Right lung (tissue), 10 donors: ENCODE measurements at places on chromosomes 12 and 14. TPM values are rescaled to one million over a fixed set of nuclear protein-coding genes. Genes with fewer than 3 reads are reported as not detected.

GRCh38 chr12:75212072-75212471 is 2.4 kb upstream of the KCNC2 start:
- DNase-seq = no peak

- no peak for DNase-seq
Measured at GRCh38 chr12:29655861-29656260, 127.9 kb downstream of the TMTC1 start.

GRCh38 chr14:71267691-71268090 is 360.4 kb downstream of the PCNX1 start:
- no peak for DNase-seq

GRCh38 chr14:101257551-101257950 is 303.7 kb upstream of the DIO3 start:
- DNase-seq = no peak

- no peak for DNase-seq
Measured at GRCh38 chr12:107495604-107496003, 190.0 kb upstream of the PWP1 start.

GRCh38 chr14:43981135-43981768 is 525.8 kb downstream of the FSCB start:
- DNase-seq = no peak

GRCh38 chr12:110661337-110661972 is 27.5 kb downstream of the HVCN1 start:
- no peak for DNase-seq

DNA sequence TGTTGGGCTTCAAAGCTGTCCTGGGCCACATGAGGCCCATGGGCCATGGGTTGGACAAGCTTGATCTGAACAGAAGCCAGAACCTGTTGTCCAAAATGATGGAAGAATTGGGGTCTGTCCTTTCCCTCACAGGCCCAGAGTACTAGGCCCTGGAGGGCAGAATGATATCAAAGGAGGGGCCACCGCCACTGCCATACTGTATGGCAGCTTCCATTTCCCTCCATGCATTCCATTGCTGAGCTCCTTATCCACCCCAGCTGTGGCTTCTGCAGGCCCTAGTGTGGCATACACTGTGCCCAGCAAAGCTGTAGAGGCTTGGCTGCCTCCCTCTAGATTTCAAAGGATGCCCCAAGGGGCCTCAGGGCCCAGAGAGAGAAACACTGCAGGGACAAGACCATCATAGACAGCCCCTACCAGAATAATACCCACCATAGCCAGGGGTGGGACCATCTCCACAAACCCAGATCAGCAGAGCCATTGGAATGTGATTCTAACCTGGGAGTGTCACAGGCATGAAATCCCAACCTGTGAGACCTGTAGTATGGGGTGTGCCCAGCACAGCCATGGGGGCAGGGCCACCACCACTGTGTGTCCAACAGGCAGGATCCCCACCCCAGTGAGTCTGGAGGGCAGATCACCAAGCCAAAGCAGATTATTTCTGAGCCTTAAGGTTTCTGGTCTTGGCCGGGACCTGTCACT is 61.4 kb upstream of the BEGAIN start:
- no peak for DNase-seq

DNA sequence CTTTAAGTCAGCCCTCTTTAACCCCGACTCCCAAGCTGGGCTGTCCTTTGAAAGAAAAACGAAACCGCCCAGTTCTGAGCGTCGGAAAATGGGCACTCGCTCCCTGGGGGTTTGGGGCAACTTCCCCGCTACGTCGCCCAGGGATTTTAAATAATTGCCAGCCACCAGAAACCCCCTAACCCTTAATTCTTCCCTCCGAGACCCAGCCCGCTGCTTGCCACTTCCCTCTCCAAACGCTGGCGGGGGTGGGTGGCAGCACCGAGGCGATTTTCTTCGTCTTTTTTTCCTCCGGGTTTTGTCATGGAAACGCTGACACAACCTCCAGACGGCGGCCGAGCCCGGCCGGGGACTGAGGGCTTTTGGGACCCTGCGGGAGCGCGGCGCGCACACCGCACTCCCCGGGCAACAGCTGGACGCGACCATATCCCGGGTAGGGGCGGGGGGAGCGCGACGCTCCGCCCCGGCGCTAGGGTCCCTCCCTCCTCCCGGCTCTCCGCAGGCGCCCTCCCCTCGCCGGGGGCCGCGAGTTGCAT is at the start of gene CHST11:
TSS of gene CHST11 (plus strand) at position 532 of the 533 bp plus-strand sequence.
- DNase-seq = peak; percentile 91

GRCh38 chr12:67147447-67147846 is 121.7 kb upstream of the CAND1 start:
- DNase-seq = no peak

GRCh38 chr14:79578470-79578869 is 632.8 kb downstream of the DIO2 start:
- DNase-seq = no peak

- no peak for DNase-seq
Measured at GRCh38 chr12:53338017-53338416, 1.9 kb upstream of the SP7 start.

- DNase-seq = no peak
Measured at GRCh38 chr12:107007411-107007810, 20.5 kb upstream of the MTERF2 start.

DNA sequence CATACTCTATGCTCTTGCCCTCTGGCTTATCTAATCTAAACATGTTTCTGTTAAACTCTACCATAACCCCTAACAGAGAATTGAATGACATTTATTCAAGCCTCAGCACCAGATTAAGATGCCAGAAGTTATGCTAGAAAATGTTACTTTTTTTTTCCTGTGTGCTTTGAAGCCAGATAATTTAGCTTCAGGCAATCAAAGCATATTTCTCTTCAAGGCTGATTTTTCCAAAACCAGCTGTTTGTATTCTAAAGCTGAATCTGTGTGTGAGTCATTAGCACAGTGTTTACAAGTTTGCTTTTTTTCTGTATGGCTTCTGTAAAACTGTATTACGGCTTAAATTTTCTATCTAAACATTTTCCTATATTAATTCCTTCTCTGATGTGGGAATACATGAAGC is 326.1 kb downstream of the FSCB start:
- peak; percentile 3 for DNase-seq

DNA sequence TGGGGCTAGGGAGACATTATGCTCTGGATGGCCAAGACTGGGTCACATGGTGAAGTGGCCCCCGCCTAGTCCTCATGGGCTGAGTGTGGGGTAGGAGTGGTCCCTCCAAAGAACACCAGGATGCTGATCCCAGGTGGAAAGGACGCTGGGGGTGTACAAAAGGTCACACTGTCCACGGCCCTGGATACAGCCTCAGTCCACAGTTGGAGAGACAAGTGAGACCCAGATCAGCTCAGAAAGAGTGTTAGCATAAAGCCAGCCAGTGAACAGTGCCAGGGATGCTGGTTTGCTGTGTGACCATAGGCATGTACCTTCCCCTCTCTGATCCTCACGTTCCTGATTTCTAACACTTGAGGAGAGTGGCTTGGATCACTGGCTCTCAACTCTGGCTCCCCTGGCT is 13.4 kb upstream of the OAS2 start:
- DNase-seq = no peak

DNA sequence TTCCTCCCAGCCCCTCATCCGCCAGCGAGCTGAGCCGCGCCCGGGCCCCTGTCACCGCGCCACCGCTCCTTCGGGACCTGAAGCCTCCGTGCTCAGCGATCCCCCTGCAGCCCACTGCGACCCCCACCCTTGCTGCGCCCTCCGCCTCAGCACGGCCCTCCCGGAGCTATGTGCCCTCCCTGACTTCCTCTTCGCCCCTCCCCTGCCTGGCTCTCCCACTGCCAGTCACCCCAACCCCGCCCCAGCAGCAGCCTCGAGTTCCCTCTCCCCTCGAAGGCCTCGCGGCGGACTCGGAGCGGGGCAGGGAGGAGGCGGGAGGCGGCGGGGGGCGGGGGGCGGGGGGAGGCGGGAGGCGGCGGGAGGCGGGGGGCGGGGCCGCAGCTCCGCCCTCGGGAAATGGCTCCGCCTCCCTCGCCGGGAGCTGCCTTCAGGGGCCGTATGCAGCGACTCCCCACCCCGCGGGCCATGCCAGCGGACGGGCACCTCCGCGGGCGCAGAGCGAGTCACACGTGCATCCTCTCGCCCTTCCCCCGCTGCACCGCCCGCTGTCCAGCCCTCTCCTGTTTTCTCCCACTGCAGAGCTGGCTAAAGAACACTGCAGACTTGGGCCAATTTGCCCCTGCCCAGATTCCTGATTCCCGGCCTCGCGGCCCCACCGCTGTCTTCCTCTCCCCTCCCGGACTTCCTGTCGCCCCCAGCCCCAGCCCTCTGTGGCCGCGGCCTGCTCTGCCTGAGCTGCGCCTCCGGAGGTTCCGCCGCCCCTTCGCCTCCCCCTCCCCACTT is 29.1 kb upstream of the ADIPOR2 start:
- DNase-seq = peak; percentile 83

DNA sequence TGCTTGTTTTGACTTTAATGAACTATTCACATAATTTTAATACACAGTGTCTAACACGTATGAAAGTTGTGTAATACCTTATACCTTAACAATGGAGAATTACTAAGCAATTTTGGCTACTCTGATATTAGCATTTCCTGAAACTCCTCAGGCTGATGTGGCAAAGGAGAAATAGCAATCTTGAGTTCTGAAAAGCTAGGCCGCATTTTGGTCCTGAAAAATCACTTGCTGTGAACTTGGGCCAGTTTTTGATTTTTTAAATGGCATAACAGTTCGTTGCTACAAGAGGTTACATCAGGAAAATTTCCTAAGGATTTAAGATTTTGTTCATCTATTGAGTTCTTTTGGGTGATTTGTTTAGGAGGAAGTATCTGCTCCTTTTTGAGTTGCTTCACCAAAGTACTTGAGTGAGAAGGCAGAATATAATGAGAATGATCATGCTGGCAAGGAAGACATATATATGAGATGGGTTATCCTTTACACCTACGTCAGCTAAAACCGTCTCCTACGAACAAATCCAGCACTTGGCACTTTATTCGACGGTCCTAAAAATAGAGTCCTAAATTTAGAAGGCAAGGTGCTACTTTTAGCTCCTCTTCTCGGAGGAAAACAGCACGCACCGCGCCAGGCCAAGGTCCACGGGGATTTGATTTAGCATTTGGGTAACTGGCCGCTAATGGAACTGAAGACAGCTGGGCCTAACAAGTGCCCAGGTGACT is 32.2 kb downstream of the MIA2 start:
- DNase-seq = no peak

- DNase-seq = no peak
Measured at GRCh38 chr14:60035177-60035576, 56.5 kb upstream of the PCNX4 start.

DNA sequence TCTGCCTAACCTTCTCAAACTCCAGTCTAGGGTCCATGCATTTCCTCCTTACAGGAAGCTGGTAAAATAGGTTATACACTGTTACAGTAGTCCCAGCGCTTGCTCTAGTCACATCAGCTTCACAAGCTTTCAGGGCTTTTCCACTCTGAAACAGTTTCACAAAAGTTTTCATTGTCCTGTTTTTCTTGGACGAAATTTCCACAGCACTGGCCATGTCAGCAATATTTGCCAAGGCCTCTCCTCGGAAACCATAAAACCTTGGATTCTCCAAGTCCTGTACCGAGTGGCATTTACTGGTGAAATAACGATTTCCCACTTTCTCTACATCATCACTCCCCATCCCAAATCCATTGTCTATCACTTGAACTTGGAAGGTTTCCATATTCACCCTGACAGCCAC is 2.1 kb downstream of the MLH3 start:
- DNase-seq = no peak

DNA sequence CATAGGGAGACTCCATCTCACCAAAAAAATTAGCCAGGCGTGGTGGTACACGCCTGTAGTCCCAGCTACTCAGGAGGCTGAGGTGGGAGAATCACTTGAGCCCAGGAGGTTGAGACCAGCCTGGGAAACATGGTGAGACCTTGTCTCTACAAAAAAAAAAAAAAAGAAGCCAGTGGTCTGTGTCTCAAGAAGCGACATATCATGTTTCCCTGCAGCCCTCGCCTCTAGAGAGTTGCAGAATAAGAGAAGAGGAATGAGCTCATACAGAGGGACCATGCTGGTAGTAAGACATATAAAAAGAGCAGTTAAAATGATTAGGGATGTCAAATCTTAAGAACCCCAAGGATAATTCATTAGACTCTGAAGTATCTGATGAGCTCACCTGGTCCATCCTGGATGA is 39.4 kb upstream of the BICDL1 start:
- DNase-seq = no peak

GRCh38 chr12:88310069-88310468 is 168.0 kb downstream of the TMTC3 start:
- no peak for DNase-seq

- DNase-seq = peak; percentile 63
Measured at GRCh38 chr12:52907092-52907810, 2.4 kb upstream of the KRT8 start.

DNA sequence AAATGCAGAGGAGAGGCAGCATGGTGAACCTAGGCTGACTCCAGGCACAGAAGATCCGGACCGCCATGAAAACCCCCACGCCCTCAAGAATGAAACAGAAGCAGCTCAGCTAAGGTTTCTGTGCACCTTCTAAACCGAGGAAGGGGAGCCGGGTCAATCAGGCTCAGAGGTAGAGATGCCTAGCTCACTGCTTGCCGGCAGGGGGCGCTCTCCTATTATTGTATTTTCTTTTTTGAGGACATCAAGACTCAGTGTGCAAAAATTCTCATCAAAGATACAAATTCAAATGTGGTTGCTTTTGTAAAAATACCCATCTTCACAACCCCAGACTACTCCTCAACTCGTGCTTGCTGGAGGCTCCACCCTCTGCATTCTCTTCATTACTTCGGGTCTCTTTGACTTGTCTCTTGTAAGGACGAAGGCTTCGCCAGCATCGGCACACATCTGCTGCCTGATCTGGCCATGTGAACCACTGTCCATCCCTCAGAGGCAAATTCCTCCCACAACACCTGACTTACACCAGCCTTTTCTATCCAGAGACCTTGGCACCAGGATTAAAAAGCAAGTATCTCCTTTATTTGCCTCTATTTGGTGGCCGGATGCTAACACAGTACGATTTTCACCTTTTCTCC is 33.4 kb upstream of the RNASE3 start:
- peak; percentile 46 for DNase-seq

DNA sequence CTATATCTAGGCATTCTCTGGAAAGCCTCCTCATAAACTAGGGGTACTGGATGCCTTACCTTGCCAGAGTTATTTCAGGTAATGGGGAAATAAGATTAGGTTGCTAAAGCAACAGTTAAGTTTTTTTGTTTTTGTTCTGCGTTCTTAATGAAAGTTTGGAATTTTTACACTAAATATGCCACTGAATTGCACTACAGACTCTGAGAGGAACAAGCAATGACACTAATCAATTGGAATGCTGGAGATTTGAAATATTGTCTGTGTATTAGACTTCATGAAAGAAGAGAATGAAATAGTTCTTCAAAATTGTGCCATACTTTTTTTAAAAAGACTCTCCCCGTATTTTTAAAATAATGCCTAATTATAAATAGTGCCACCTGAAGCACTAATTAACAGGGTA is 287.8 kb downstream of the NAV3 start:
- no peak for DNase-seq

The RASSF8 gene
- 39.4 TPM for polyA plus RNA-seq

The MAGOHB gene
- 48.5 TPM for polyA plus RNA-seq

The TAS2R7 gene
- polyA plus RNA-seq = not detected

The GALNT8 gene
- 1.6 TPM for polyA plus RNA-seq

The HVCN1 gene
- 17.6 TPM for polyA plus RNA-seq

The TBX5 gene
- 65.4 TPM for polyA plus RNA-seq

The EMC9 gene
- polyA plus RNA-seq = 25.8 TPM

The GALNT16 gene
- polyA plus RNA-seq = 3.5 TPM

The CAMKK2 gene
- 38.8 TPM for polyA plus RNA-seq

The LRRK2 gene
- 5.0 TPM for polyA plus RNA-seq

The BTBD7 gene
- polyA plus RNA-seq = 40.7 TPM

The SPX gene
- 19.6 TPM for polyA plus RNA-seq

The OSBPL8 gene
- polyA plus RNA-seq = 32.5 TPM

The KRT85 gene
- 0.06 TPM for polyA plus RNA-seq

The KLRK1 gene
- polyA plus RNA-seq = 1.5 TPM

The DIO2 gene
- 1.1 TPM for polyA plus RNA-seq
